ENCODE measurements at places on chromosomes 7 and 10. TPM values are rescaled to one million over a fixed set of nuclear protein-coding genes. Genes with fewer than 3 reads are reported as not detected.

GRCh38 chr10:131591936-131592335 is 280.4 kb upstream of the TCERG1L start:
- no peak for DNase-seq

DNA sequence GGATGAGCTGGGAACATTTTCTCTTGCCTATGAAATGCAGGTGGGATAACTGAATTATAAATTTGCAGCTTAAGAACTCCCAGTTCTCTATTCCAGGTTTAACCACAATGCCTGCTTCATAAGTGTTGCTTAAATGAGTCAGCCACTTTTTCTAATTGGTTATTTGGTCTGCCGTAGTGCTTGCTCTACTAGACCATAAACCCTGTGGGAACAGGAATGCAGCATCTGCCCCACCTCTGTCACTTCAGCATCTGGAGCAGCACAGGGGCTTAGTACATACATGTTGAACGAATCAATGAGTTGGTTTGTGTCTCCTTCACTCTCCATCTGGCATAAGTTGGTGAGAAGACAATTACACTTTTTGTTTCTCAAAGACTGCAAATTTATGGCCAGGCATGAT is 95.2 kb upstream of the PTER start:
- no peak for DNase-seq

DNA sequence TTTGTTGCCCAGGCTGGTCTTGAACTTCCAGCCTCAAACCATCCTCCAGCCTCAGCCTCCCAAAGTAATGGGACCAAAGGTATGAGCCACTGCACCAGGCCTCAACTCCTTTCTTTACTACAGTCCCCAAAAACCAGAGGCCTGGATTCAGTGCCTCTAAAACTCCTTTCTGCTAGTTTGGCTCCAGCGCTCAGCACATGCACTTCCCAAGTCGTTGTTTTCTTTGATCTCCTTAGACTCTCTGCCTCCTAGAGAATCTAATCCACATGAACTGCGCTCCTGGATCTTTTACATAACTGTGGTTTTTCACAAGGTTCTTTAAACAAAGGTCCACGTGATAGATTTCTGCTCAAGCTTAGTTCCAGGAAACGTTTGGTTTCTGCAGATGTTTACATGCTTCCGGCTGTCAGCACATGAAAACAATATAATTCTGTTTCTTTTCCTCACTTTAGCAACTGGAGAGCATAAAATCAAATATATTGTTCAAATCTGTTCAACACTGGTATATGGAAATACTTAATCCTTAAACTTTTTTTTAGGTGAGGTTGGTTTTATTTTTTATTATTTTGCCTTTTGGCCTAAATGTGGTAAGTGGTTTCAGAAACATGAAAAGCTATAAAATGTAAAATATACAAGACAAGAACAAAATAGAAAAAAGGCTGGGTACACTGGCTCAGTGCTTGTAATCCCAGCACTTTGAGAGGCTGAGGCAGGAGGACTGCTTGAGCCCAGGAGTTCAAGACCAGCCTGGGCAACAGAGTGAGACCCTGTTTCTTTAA is 270.5 kb upstream of the MKLN1 start:
- no peak for DNase-seq

H2BK1 gene
- total RNA-seq: not detected

DNA sequence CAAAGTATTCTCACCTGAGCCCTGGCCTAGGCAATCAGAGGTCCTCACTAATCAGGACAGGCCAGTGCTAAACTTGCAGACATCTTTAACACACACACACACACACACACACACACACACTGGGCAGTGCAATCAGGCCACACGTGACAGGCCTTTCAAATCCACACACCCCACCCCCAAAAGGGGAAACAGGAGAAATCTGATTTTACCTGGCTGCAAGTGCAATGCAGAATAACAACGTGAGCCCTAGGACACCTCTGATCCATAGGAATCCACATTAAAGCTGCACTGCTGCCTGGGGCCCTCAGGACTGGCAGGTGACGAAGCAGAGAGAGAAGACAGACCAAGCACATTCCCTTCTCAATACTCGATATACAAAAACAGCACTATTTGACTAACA is 218.9 kb downstream of the FAM107B start:
- DNase-seq: no peak

HTR5A gene
- not detected for total RNA-seq

DNA sequence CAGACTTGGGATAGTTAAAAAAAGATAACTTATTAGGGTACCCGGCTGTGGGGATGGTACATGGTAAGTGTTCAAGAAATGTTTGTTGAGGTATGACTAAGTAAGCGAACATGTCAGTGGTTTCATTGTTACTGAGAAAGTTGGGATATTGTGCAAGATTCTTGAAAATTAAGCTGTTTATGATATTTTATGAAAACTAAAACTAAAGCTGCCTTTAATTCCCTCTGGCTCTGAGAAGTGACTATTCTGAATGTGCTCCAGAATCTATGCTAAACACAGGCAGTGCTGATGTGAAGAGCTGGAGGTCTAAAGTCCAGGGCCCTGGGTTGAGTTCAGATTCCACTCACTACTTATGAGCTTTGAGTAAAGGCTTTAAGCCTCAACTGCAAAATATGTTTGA is 72.9 kb downstream of the AOAH start:
- DNase-seq: no peak

DNA sequence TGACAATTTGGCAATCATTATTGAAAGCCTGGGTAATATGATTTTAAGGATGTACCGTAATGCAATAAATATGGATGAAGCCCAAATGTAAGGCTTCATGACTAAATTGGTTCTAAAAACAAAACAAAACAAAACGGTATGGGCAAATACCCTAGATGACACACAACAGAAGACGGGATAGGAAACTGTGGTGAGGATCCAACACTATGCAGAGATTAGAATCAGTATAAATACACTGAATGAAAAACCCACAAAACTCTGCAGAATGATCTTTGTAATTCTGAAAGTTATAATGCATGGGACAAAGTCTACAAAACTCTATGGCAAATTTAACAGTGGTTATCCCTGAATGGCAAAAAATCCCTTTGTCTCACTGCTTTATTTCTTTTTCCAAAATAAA is 57.6 kb downstream of the MALSU1 start:
- DNase-seq: no peak

GPR141 gene
- 3.5 TPM for total RNA-seq

LRMDA gene
- total RNA-seq: 29.9 TPM

- DNase-seq: no peak
These were observed 175.6 kb downstream of the CHCHD3 start for GRCh38 chr7:132906193-132906835.

DNA sequence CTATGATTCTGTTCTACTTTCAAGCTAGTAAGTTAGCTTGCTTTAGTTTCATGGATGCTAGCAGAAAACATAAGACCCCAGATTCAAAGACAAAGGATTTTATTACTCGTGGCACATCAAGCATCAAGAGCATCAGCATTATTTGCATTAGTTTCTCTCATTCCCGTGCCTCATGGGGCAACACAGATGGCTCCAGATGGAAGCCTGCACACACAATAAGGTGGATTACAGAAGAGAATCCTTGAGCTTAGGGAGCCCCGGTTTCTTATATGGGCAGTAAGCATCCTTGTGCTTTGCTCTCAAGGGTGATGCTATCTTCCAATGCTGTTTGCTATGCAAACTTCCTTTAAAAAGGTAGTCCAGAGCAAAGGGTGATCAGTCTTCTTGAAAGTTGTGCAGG is 10.7 kb upstream of the CAPZA2 start:
- no peak for DNase-seq

- DNase-seq: no peak
These were observed 294.3 kb upstream of the KIAA1217 start for GRCh38 chr10:23914641-23915040.

DNA sequence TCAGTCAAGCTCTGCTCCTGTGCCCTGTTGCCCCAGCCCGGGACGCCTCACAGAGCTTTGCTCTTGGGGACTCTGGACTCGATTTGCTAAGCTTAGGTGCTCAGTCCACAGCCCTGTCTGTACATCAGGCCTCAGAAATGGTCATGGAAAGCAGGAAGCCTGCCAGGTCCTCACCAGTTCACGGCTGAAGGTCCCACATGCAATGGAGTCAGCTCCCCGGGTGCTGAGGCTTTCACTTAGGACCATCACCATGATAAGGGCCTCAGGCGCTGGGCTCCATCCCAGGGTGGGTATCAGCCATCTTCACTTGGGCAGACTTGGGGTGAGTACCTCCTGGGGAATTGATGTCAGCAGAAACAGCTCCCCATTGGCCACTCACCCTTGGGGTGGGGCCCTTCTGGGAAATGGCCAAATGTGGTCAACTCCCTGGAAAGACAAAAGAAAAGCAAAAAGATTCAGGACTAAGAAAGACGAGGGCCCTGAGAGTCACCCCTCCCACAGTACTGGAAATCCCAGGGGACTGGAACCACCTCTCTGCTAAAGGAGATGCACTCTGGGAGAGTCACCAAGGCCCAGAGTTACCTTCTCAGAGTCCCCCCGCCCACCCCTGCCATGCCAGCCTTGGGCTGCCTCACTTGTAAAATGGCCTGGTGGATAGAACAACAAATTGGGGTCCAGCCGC is 37.6 kb downstream of the FAM53B start:
- no peak for DNase-seq

- DNase-seq: no peak
These were observed 605.1 kb downstream of the SORCS1 start for GRCh38 chr10:106559442-106559841.

ADAM8 gene
- 18.7 TPM for total RNA-seq

- no peak for DNase-seq
These were observed 3.9 kb upstream of the PVRIG start for GRCh38 chr7:100215895-100216294.

DNA sequence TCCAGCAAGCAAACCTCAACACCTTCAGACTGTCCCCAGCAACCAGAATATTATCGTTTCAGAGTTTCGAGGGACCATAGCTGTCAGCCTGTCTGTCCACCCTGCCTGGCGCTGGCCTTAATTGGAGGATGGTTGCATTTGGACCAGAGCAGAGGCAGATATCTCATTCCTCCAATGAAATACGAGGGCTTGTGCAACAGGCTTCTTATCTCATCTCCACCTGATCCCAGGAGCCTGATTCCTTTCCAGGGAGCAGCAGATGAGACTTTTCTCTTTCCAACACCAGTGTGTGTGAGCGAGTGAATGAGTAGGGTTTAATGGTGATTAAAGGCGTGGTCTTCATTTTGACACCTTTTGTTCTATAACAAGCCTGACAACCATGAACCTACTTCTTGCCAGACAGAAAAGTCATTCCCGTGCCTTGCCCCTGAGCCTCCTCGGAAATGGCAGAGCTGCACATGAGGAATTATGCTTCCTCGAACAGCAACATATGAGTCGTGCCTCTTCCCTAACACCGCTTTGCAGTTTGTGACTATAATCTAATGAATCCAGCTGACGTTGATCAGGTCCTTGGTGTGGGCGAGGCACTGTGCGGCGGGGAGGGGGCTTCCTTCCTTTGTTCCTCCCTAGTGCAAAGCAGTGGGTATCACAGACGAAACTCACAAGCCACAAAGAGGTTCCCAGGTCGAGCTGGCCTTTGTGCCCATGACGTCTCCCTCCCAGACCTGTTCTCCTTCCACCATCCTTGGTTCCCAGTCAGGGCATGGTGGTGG is 147.4 kb downstream of the CUX1 start:
- no peak for DNase-seq

DNA sequence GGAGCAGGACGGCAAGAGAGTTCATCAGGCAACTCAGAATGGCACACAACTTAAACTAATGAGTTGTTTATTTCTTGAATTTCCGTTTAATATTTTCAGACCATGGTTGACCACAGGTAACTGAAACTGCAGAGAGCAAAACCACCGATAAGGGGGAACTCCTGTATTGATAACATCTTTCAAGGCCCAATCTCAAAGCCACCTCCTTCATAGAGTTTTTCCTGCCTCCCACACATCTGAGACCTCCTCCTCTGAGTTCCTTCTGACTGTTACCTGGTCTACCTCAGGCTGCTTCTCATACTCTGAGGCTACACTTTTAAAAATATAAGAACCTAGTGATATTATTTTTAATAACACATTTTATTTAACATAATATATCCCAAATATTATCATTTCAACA is 341.5 kb upstream of the NPVF start:
- no peak for DNase-seq

DNA sequence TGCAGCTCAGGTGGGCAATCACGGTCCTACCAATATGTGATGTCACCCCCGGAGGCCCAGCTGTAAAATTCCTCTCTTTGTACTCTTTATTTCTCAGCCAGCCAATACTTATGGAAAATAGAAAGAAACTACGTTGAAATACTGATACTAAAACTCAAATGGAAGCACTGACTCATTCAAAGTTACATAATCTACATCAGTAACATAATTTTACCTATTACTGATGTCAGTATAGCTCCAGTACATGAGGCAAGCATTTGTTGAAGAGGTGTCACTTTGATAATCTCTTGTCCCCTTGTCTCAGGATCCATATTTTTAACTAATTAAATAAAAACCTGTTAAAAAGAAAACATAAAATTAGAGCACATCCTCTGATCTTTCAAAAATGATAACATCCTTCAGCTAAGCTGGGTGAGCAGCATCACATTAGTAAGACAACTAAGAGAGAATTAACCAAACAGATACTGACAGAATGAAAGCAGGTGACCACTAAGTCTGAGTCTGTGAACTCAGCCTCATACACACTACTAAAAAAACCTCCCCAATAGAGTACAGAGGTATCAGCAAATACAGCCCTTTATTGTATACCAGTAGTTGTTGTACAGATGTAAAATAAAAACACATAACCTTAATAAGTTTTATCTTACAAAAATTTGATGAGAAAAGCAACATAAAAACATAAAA is 17.6 kb downstream of the SLC25A40 start:
- no peak for DNase-seq

GRCh38 chr7:95139922-95140321 is 184.4 kb downstream of the PON1 start:
- DNase-seq: no peak

Measured in lower lobe of right lung (tissue), 2 donors.